ENCODE measurements at places on chromosomes 12 and 14.

- DNase-seq, result no peak
Observed at GRCh38 chr12:88921890-88922532, 341.7 kb upstream of the KITLG start.

- DNase-seq, result no peak
Observed at GRCh38 chr12:110613071-110613770, 708 bp upstream of the TCTN1 start.

GRCh38 chr14:30608533-30609006 lies 13.5 kb upstream of the SCFD1 start:
- DNase-seq, result no peak

- DNase-seq, result no peak
Observed at GRCh38 chr14:64082837-64083236, 211.3 kb downstream of the ESR2 start.

- no peak for DNase-seq
Observed at GRCh38 chr12:66170606-66171005, 810 bp upstream of the TMBIM4 start.

- DNase-seq, result no peak
Observed at GRCh38 chr12:93483151-93483807, 16.0 kb downstream of the MRPL42 start.

GRCh38 chr14:54354096-54354495 lies 42.7 kb upstream of the CDKN3 start:
- no peak for DNase-seq

DNA sequence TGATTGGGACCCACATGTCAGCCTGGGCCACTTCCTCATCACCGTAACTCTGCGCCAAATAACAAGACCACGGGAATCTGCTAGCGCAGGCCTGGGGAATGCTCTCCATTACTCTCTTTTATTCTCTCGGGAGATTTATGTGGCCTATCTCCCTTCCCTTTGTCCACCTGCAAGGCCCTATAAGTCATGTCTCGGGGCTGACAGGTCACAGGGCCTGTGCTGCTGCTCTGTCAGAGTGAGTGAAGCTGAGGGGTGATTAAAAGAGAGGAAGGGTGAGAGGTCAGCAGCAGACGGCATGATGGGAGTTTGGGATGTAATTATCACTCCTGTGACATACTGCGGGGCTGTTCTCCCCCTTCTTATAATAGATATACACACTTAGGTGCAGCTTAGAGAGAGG lies 26.2 kb upstream of the GPATCH2L start:
- no peak for DNase-seq

GRCh38 chr12:115583591-115583990 lies 693.9 kb downstream of the MED13L start:
- DNase-seq, result no peak

DNA sequence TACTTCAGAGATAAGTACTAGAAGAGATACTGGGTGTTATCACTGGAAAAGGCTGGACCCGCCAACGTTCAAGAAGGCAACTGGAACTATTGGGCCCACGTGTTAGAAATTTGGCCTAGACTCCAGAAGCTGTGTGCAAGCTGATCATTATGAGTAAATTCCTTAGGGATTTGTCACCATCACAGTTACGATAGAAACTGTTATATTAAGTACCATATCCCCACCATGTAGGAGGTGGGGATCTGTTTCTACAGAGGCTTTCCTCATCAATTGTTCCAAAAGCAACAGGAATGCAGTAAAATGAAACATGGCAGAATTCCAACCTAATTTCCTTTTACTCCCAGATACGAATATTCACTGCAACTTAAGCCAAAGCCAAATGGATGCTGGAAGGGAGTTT lies 170.7 kb downstream of the NOVA1 start:
- DNase-seq, result no peak

DNA sequence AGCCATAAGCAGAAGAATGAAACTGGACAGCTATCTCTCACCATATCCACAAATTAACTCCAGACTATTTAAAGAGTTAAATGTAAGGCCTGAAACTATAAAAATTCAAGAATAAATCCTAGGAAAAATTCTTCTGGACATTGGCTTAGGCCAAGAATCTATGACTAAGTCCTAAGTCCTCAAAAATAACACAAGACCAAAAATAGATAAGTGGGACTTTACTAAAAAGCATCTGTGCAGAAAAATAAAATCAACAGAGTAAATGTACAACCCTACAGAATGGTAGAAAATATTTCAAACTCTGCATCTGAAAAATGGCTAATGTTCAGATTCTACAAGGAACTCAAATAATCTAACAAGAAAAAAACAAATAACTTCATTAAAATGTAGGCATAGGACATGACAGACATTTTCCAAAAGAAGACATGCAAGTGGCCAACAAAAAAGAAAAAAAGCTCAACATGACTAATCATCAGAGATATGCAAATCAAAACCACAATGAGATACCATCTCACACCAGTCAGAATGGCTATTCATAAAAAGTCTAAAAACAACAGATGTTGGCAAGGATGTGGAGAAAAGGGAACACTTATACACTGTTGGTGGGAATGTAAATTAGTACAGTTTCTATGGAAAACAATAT lies 61.0 kb upstream of the PPFIA2 start:
- DNase-seq, result no peak

DNA sequence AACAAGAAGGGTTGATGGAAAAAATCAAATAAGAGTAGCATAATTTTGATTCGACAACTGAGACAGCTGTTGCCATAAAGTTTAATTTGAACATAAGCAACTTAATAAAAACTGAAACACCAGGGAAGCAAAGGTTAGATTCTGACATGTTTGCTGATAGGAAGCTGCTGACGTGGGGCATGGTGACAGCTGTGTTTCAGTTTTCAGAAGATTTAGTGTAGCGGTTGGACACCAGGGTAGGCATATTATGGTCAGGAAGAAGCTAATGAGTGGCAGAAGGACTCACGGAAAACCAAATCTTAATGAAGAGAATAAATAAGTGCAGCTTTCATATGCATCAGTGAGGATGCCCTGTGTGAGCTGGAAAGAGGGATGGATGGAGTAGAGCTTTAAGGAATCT lies 336.7 kb upstream of the RPL10L start:
- DNase-seq, result no peak

DNA sequence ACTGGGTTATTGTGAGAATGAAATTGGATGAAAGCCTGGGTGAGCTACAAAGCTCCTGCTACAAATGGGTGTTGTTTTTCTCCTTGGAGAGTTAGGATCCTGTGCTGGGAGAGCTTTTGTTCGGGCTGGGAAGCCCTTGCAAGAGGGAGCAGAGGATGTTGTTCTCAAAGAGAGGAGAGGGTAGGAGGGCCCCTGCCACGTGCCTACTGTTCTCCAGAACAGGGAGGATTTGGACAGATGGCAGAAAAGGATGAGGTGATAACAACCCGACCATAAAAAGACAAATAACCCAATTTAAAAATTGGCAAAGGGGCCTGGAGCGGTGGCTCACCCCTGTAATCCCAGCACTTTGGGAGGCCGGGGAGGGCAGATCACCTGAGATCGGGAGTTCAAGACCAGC lies 68.8 kb downstream of the GALNT16 start:
- no peak for DNase-seq

GRCh38 chr12:49190974-49191373 lies 2.1 kb upstream of the TUBA1A start:
- no peak for DNase-seq

GRCh38 chr12:15494329-15495046 lies 172.2 kb downstream of the PTPRO start:
- DNase-seq, result no peak

- DNase-seq, result no peak
Observed at GRCh38 chr12:107549651-107550480, 135.7 kb upstream of the PWP1 start.

DNA sequence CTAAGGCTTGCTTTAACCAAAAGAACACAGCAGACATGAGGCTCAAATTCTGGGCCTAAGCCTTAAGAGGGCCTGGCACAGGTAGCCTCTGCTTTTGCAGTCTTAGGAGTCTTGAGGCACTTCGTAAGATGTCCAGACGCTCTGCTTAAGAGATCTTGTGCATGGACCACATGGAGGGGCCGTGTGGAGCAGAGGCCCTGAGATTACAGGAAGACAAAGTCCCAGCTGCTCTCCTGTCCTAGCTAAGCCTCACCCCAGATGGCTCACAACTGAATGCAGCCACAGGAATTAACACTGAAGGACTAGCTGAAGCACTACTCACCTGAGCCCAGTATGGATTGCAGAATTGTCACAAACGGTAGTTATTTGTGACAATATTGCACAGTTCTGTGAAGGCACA lies 446.0 kb downstream of the PDZRN4 start:
- no peak for DNase-seq

- DNase-seq, result no peak
Observed at GRCh38 chr12:53098354-53098981, 1.0 kb downstream of the IGFBP6 start.

DNA sequence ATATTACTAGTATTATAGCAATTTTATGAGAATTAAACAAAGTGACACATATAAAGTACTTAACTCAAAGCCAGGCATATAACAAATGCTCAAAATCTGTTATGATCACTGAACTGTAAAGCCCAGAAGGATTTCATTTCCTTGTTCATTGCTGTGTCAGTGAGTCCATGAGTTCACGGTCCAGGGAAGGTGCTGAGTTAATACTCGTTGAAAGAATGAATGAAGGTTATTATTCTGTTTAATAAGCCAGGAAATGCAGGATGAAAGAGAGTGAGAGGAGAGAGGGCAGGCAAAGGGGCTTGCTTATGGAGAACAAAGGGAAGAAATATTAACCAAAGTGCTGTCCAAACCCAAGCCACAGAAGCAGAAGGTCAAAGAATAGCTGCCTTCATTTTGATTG lies 40.2 kb upstream of the NT5DC3 start:
- DNase-seq, result no peak

DNA sequence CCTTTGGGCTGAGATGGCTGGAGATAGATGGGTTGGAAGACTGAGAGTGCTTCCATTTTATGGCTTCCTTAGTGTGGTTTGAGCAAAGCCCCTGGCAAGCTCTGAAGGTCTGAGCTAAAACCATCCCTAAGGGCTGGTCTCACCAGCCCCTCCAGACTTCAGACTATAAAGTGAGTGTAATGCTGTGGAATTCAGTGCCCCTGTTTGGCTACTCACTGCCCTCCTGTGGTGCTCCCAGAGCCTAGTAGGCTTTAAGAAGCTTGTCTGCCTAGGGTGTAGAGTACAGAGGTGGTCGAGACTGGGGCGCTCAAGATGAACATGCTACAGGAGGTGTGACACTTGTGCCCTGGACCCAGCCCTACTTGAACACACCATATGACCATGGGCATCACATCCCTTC lies 246.7 kb upstream of the FKBP4 start:
- DNase-seq, result no peak

- no peak for DNase-seq
Observed at GRCh38 chr14:75909630-75910029, 72.2 kb downstream of the TGFB3 start.

- no peak for DNase-seq
Observed at GRCh38 chr14:33972583-33973081, 21.8 kb upstream of the EGLN3 start.

- no peak for DNase-seq
Observed at GRCh38 chr14:59490756-59491155, 6.4 kb downstream of the JKAMP start.

DNA sequence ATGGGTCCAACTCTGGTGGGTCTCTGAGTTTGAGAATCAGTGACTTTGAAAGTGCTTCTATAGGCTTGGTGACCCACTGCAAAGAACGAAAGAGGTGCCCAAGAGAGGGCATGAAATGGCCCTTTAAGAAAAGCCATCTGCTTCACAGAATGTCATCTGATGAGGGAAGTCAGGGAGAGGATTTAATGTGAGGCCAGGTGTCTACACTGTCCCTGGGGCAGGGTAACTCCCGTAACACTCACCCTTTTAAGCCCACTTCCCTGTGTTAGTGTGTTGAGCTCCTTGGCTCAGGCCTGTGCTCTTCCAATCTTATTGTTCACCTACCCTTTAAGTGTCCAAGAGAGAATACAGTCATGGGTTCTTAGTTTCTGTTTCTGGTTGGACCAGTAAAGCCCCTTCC lies 16.4 kb upstream of the SRSF5 start:
- no peak for DNase-seq

GRCh38 chr12:40107098-40107802 lies 1.4 kb upstream of the SLC2A13 start:
- peak; percentile 89 for DNase-seq

GRCh38 chr12:71949646-71950045 lies 11.0 kb downstream of the TPH2 start:
- no peak for DNase-seq

GRCh38 chr12:128743916-128744315 lies 79.8 kb downstream of the SLC15A4 start:
- no peak for DNase-seq

DNA sequence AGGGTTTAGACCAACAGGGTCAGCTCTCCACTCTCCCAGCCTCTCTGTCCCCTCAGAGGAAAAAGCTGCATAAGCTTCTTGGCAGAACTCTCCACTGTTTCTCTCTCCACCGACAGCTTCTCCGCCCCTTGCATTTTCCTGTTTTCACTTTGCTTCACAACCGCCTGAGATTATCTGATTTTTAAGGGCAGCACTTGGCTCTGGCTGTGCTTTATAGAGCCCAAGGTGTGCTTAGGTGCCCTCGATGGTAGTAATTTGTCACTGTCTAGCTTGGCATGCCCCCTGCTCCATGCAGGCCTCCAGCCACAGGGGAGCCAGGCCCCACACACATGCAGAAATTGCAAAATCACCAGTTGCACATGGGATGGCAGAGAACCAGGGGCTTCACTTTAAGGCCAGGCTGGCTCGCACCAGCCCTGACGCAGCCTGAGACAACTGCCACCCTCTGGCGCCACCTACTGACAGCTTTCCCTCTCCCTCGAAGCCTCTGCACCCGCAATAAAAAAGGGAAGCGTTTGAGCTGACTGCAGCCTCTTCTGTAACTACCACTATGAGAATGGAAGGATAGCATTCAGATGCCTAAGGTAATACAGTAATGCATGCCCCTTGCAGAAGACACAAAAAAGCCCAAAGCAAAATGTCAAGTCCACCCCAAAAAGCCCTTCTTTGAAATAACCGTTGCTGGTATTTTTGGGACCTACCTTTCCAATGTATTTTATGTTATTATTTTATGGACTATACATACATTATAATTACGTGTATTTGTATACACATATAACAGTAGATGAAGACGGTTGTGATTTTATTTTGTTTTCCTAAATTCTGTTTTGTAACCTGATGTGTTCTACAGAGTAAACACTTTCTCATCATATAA lies 32.0 kb upstream of the RIMBP2 start:
- peak; percentile 66 for DNase-seq

DNA sequence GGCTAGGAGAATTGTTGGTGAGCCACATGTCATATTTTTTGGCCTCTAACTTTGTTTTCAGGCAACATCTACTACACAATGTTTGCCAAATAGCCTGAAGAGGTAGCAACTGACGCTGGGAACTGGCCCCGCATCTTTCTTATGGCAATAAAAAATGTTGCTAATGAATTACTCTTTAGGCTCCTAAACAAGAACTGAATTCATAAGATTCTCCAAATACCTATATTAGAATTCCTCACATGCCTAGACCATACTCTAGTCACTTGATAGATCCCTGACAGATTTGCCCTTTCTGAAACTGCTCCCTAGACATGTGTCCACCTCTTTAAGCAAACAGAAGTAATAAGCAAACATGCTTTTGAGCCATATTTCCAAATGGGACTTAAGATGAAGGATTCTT lies 209.0 kb upstream of the ATXN7L3B start:
- DNase-seq, result no peak

- no peak for DNase-seq
Observed at GRCh38 chr12:49332891-49333371, 4.1 kb downstream of the C1QL4 start.

- peak; percentile 44 for DNase-seq
Observed at GRCh38 chr14:80959496-80959895, 4.1 kb downstream of the TSHR start.

- no peak for DNase-seq
Observed at GRCh38 chr14:20377171-20377570, 33.7 kb downstream of the PARP2 start.

Measured in effector memory CD8-positive, alpha-beta T cell (primary cell).